NCI-H1417 treated with DMSO at 0.1 percent for 48 hours (cell line): ENCODE measurements at places on chromosomes 11 and 22.

GRCh38 chr11:111765320-111765983, 737 bp downstream of the PPP2R1B start:
- no peak for DNase-seq

DNA sequence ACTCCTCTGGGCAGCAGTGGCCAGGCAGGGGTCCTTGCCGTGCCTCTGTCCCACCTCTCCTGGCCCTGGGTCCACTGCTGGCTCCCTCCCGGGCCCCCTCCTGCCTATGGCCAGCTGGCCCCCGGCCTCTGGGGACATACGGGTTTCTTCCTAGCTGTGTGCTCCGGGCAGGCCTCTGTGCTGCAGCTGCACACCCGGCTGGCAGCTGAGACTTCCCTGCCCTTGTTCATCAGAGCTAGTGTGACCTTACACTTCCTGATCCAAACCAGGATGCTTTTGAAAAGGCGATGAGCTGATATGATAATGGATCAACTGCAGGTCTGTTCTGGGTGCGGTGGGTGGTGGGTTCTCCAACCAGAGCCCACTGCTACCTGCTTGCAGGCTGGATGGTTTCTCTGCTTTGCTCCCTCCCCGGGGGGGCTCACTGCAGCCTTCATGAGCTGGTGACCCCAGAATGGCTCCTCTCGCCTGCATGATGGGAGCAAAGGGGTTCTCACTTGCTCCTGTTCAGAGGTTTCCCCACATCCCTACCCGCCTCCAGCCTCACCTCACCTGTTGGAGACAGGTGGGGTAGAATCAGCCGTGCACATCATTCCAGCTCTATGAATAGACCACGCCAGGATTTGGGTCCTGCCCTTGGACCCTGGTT, 13.3 kb downstream of the B3GAT1 start:
- no peak for DNase-seq

DNA sequence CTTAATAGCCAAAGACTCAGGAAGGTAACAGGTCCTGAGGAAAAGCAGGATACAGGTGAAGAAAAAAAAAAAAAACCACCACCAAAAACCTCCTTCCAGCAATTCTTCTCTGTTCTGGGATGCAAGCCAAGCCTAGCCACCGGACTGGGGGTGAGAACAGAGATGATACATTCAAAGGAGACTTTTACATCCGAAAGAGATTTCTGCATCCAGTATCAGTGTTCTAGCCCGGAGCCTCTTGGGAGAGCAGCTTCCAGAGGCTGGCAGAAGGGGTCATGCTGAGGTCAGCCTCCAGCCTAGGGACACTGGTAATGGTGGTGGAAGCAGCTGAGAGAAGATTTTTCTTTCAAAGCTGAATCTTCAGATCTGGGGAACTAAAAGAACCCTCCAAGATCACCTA, 76.2 kb downstream of the KCNC1 start:
- DNase-seq, result no peak

- no peak for DNase-seq
Observed at GRCh38 chr11:45805305-45806071, 539 bp downstream of the SLC35C1 start.

DNA sequence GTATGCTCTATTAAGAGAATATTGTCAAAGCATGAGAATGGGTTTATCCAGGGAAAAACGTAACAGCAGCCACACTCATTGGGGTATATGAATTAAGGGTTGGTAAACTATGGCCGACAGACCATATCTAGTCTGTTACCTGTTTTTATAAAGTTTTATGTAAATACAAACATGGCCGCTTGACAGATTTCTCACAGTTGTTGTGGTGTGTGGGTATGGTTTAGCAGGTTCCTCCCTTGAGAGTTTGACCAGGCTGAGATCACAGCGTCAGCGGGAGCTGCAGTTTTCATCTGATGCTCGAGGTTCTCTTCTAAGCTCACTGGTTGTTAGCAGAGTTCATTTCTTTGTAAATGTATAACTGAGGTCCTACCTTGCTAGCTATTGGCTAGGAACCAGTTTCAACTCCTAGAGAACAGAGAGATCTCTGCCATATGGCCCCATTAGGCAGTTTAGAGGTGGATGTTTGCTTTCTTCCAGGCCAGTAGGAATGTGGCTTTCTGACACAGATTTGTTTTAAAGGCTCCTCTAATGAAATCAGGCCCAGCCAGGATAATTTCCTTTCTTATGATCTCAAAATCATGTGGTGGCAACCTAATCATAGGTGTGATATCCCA, 45.5 kb upstream of the GRIK4 start:
- DNase-seq, result no peak
